ENCODE measurements at places on chromosomes 2 and 18. TPM values are rescaled to one million over a fixed set of nuclear protein-coding genes. Genes with fewer than 3 reads are reported as not detected.

DNA sequence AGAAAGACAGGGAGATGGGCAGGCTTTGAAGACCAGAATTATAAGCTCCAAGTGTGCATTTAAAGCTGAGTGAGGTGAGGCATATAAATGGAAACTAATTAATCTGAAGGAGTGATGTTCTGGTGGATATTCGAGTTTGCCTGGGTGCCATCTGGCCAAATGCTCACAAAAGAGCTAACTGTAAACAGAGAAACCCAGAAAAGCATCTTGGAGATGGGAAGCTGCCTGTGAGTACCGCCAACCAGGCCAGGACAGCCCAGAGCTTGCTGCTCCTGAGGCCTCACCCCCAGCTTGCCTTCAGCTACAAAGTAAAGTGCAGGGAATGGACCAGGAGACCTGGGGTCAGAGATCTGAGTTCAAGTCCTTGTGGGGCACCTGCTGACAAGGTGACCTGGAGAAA lies 446.1 kb upstream of the MYT1L start:
- H3K4me1 ChIP-seq = no peaks in the 10 kb centered on the region
- H3K27me3 ChIP-seq = no peaks in the 10 kb centered on the region
- no peak overlapping the region for H3K27ac ChIP-seq
- no peak overlapping the region for H3K4me3 ChIP-seq

DNA sequence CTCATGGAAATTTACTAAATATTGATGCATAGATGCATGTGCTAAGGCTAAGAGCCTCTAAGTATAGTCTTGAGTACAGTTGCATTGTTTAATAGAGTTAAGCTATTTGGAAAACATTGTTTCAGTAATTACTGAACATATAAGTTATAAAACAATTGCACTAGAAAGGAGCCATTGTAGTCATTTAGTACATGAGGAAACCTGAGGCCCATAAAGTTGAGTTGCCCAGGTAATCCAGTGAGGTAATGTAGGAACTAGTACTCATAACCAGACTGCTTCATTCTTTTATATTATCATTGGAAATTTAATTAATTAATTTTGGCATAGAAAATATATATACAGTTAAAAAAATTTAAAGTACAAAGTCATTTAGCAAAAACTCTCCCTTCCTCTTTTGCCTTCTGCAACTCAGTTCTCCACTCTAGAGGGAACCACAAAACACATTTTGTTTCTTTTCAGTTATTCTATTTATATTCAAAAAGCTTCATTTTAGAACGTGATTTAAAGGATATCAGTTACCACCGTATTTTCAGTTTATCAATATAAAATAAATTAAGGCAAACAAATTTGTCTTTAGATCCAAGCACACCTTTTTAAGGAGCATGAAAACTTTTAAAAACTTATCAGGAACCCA lies 27.8 kb upstream of the TBR1 start:
- no peak for DNase-seq
- H3K27me3 ChIP-seq = no peaks in the 10 kb centered on the region
- no peaks in the 10 kb centered on the region for H3K4me1 ChIP-seq
- H3K4me3 ChIP-seq = no peak overlapping the region
- peaks cover 9% of the 10 kb centered on the region for H3K36me3 ChIP-seq

DNA sequence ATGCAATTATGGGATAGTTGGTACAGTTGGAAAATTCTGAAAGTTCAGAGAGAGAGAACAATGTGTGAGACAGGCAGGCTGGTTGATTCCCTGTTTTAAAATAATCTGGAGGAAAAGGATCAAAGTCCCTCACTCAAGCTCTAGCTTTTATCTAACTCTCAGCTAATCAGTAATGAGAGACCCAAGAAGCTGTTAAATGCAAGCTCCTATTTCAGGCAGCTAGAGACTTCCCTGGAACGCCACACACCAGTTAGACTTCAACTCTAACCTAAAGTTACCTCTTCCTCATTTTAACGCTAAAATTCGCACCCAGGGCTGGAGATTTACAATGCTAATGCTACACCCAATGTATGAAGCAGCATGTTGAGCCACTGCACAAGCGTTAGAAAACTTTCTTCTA lies 243.1 kb downstream of the EN1 start:
- DNase-seq = no peak
- H3K27ac ChIP-seq = no peak overlapping the region
- no peaks in the 10 kb centered on the region for H3K4me1 ChIP-seq
- H3K4me3 ChIP-seq = no peak overlapping the region
- H3K36me3 ChIP-seq = no peaks in the 10 kb centered on the region
- no peaks in the 10 kb centered on the region for H3K27me3 ChIP-seq

DNA sequence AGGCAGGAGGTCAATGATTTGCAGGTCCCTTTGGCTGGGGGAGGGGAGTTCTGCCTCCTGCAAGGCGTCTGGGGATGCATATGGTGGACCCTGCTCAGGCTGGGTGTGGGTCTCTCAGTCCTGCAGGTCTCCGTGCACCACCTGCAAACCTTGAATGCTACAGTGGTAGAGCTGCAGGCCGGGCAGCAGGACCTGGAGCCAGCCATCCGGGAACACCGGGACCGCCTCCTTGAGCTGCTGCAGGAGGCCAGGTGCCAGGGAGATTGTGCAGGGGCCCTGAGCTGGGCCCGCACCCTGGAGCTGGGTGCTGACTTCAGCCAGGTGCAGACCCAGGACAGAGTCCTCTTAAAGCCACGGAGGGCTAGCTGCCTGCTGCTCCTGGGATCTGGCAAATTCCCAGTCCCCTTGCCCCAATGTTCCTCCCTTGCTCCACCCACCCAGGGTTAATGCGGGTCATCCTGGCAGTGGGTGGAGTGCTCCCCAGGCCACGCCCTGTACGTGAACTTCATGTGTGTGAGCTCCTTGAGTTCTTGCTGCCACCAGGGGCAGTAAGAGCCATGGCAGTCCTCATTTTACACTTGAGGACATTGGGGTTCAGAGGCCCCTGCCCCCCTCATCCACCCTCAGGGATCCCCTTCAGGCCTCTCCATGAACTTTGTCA lies 3.1 kb downstream of the PROM2 start:
- H3K4me3 ChIP-seq = no peak overlapping the region
- H3K4me1 ChIP-seq = no peaks in the 10 kb centered on the region
- H3K36me3 ChIP-seq = no peaks in the 10 kb centered on the region
- no peak overlapping the region for H3K27ac ChIP-seq

DNA sequence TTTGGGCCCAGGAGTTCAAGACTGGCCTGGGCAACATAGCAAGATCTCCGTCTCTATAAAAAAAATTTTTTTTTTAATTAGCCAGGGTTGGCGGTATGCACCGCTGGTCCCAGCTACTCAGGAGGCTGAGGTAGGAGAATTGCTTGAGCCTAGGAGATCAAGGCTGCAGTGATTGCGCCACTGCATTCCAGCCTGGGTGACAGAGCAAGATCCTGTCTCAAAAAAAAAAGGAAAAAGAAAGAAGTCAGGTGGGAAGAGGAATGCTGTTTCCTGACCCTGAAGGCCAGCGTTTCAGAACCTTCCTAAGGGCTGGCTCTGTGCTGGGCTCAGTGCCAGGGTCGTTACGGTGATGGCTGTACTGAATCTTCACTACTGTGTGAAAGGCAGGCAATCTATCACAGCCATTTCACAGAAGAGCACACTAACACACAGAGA lies 35.0 kb upstream of the AGAP1 start:
- no peak overlapping the region for H3K4me3 ChIP-seq
- H3K27me3 ChIP-seq = no peaks in the 10 kb centered on the region
- peak; percentile 61 for DNase-seq
- no peaks in the 10 kb centered on the region for H3K36me3 ChIP-seq

GRCh38 chr18:31876707-31877106 lies 66.2 kb downstream of the TRAPPC8 start:
- H3K27me3 ChIP-seq = no peaks in the 10 kb centered on the region
- no peaks in the 10 kb centered on the region for H3K4me1 ChIP-seq
- no peaks in the 10 kb centered on the region for H3K36me3 ChIP-seq
- DNase-seq = no peak
- H3K27ac ChIP-seq = no peak overlapping the region

GRCh38 chr2:3654531-3655225 lies 3.3 kb upstream of the ALLC start:
- no peak for DNase-seq
- peaks cover 12% of the 10 kb centered on the region for H3K4me1 ChIP-seq
- H3K27me3 ChIP-seq = no peaks in the 10 kb centered on the region

DNA sequence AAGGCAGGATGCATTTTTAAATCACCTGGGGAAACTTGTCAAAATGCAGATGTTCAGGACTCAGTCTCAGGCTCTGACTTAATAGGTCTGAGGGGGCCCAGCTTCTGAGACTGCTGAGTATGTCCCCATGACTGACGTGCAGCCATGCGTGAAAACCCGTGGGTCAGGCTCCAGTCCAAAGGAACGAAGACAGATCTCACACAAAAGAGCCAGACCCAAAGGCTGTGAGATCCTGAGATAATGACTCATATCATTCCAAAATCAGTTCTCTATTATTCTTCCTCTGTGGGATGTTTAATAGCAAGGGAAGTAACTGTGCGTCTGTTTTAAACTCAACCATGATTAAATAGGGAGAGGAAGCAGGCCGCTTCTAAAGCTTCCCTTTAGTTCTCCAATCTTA lies 107.4 kb upstream of the ACAA2 start:
- H3K4me1 ChIP-seq = no peaks in the 10 kb centered on the region
- H3K27ac ChIP-seq = no peak overlapping the region
- DNase-seq = no peak
- H3K36me3 ChIP-seq = no peaks in the 10 kb centered on the region
- H3K4me3 ChIP-seq = no peak overlapping the region

GRCh38 chr2:174282441-174282840 lies 34.1 kb upstream of the OLA1 start:
- DNase-seq = no peak
- no peaks in the 10 kb centered on the region for H3K36me3 ChIP-seq
- H3K4me1 ChIP-seq = no peaks in the 10 kb centered on the region
- no peak overlapping the region for H3K27ac ChIP-seq
- H3K4me3 ChIP-seq = no peak overlapping the region
- no peaks in the 10 kb centered on the region for H3K27me3 ChIP-seq

DNA sequence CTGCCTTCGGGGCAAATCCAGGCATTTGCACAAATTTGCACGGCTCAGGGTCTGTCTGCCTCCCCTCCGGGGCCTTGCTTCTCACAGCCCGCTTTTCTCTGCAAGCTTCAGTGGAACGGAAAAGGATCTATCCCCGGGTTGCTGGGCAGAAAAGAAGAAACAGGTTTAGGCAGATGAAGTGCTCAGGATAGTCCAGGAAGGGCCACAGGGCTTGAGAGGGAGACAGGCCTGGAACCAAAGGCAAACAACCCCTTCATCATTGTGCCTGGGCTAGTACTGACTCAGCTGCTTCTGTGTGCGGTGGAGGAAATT lies 347.8 kb upstream of the TNP1 start:
- no peak for DNase-seq
- no peaks in the 10 kb centered on the region for H3K4me1 ChIP-seq
- H3K4me3 ChIP-seq = no peak overlapping the region
- no peak overlapping the region for H3K27ac ChIP-seq
- H3K36me3 ChIP-seq = no peaks in the 10 kb centered on the region

DNA sequence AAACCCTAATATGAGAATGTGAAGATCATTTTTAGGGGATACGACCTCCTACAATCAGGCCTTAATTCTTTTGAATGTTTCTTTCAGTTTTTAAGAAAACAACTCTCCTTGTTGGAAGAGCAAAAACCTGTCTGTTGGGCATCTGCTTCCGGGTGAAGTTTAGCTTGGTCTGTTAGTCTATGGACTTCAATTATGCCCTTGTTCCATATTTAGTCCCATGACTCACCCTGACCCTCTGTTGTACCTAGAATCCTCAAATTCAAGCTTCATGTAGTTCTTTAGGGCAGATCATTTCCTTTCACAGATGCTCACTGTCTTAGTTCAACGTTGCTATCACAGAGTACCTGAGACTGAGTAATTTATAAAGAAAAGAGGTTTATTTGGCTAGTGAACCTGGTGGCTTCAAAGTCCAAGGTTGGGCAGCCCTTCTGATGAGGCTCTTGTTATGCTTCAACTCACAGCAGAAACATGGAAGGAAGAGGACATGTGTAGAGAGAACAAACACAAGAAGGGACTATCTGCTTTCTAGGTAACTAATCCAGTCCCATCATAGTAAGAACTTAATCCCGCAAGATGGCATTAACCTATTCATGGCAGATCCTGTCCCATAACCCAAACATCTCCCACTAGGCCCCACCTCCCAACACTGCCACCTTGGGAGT lies 82.5 kb upstream of the SERPINE2 start:
- H3K4me3 ChIP-seq = no peak overlapping the region
- H3K4me1 ChIP-seq = no peaks in the 10 kb centered on the region
- H3K27ac ChIP-seq = no peak overlapping the region
- H3K27me3 ChIP-seq = no peaks in the 10 kb centered on the region

GRCh38 chr2:203476881-203477280 lies 58.2 kb downstream of the RAPH1 start:
- DNase-seq = no peak
- H3K36me3 ChIP-seq = no peaks in the 10 kb centered on the region
- H3K27me3 ChIP-seq = no peaks in the 10 kb centered on the region
- H3K27ac ChIP-seq = no peak overlapping the region

GRCh38 chr2:210199186-210199765 lies 26.0 kb downstream of the ACADL start:
- no peak overlapping the region for H3K4me3 ChIP-seq
- H3K27ac ChIP-seq = no peak overlapping the region
- H3K27me3 ChIP-seq = no peaks in the 10 kb centered on the region
- peaks cover 9% of the 10 kb centered on the region for H3K4me1 ChIP-seq
- no peaks in the 10 kb centered on the region for H3K36me3 ChIP-seq
- DNase-seq = no peak

GRCh38 chr18:58495634-58496033 lies 133.3 kb downstream of the ALPK2 start:
- no peaks in the 10 kb centered on the region for H3K4me1 ChIP-seq
- no peak for DNase-seq
- H3K36me3 ChIP-seq = no peaks in the 10 kb centered on the region

DNA sequence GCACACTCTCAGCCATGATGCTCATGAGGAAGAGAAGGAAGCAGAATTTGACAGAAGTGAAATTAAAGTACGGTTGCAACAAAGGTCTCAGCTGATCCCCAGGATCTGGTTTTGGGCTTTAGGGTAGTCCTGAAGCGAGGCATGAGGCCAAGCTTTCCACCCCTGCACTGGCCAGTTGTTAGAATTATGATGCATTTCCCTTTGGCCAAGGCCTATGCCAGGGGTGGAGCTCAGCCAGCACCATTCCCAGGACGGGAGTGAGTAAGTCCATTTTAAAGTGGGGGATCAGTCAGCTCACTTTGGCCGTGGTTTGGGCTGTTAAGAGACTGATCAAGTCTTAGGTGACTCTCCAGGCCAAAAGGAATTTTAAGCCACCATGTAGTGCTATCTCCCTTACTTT lies 314.5 kb upstream of the MMADHC start:
- no peak overlapping the region for H3K27ac ChIP-seq
- no peaks in the 10 kb centered on the region for H3K4me1 ChIP-seq
- no peaks in the 10 kb centered on the region for H3K27me3 ChIP-seq
- no peak overlapping the region for H3K4me3 ChIP-seq
- no peaks in the 10 kb centered on the region for H3K36me3 ChIP-seq

GRCh38 chr2:222582928-222583327 lies 73.0 kb downstream of the FARSB start:
- H3K27ac ChIP-seq = no peak overlapping the region
- no peak overlapping the region for H3K4me3 ChIP-seq
- H3K36me3 ChIP-seq = no peaks in the 10 kb centered on the region
- DNase-seq = no peak

The SDC1 gene
- total RNA-seq = 181 TPM

The BOK gene
- total RNA-seq = 143 TPM

The CNDP1 gene
- not detected for total RNA-seq

The INPP5D gene
- 17.6 TPM for total RNA-seq

The ZNF407 gene
- total RNA-seq = 77.5 TPM

The DOK6 gene
- 2.1 TPM for total RNA-seq

The SRD5A2 gene
- 0.09 TPM for total RNA-seq

The NAT8 gene
- total RNA-seq = not detected

The STPG4 gene
- total RNA-seq = 0.40 TPM

The PDE11A gene
- total RNA-seq = 0.57 TPM

The TEKT4 gene
- total RNA-seq = 2.6 TPM
